DND-41 (cell line): ENCODE measurements at places on chromosomes 11 and 22.

- no peak for DNase-seq
Observed at GRCh38 chr11:86735451-86736290, 63.3 kb upstream of the ME3 start.

DNA sequence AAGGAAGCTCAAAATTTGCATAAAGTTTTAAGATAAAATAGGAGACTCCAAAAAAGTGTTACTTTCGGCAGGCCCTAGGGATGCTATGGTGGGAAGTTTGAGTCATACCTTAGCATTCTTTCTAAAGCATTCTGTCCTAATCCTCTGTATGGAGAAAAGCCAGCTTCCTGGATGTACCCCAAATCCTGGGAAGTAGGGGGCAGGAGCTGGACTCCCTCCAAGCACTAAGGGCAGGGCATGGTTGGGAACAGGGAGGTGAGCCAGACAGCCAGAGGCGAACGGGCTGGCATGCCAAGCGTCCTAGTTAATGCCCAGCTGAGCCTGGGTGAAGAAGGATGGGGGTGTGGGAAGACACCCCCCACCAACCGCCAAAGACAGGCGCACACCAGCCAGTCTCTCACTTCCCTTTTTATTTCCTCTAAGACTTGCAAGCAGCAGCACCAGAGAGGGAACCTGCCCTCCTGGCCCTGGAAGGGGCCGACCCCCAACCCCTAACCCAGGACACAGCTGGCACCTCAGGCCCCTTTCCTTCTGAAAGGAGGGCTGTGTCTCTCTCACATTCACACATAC, 23.9 kb downstream of the RTN4RL2 start:
- no peak for DNase-seq

DNA sequence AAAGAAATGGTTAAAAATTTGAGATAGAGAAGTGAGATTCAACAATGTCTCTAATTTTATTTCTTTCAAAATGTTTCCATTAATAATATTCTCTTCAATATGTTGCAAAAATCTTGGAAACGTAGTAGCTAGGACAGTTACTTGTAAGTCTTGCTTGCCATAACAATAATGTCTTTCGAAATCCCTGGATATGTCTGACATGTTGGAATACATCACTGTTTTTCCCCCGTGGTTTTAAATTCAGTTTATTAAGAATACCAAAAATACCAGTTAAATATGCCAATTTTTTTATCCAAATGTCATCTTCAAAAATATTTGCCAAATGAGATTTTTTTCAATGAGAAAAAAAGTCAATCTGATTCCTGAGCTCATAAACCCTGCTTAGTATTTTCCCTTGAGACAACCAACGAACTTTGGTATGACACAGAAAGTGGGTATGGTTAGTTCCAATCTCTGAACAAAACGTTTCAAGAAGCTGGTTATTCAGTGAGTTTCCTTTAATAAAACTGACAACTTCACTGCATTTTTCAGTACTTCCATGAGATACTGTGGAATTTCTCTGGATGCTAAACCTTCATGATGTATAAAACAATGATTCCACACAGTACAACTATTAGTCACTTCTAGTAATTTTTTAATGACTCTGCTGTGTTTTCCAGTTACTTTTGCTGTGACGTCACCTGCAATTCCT, 36.7 kb upstream of the AMPD3 start:
- DNase-seq = no peak

GRCh38 chr11:3903207-3903896, 47.9 kb downstream of the STIM1 start:
- DNase-seq = no peak

DNA sequence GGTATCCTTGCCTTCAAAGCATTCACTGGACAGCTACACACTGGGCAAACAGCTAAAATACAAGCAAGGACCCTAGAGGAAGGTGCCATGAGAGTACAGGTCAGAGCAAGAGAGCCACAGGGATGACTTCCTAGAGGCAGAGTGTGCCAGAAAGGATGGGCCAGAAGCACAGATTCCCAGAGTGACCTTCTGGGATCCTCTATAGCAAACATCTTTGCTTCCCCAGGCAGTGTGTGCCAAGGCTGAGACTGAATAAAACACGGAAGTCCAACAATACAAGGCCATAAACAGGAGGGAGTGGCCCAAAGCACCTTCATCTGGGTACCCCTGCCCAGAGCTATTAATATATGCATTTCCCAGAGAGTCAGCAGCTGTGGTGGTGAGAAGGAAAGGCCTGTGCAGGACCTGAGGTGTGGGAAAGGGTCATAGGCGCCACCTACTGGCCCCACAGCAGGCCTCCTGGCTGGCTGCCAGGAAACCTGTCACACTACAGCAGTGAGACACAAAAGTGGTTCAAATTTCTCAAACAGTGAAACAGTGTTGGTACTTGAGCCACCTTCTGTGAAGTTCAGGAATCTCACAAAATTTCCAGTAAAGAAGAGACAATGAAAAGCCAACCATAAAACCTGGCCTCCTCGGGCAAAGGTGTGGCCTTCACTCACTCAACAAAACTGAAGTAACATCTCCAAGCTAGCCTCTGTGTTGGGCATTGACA, 20.3 kb downstream of the CLPB start:
- DNase-seq = peak; percentile 78

DNA sequence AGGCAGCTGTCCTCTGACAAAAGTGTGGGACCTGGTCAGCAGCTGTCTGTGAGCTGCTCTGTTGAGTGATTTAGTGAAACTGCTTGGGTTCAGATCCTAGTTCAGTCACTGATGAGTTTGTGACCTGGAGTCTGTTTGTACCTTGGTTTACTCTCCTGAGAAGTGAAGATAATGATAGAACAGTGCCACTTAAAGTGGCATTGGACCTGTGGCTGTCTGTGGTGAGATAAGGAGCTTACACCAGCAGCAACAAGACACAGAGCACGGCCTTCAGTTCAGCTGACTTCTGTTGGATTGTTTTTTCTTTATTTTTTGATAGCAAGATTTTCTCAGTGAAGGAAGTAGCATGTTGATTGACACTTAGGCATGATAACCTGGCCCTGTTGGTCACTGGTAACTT, 46.2 kb upstream of the CTTN start:
- no peak for DNase-seq

- DNase-seq = no peak
Observed at GRCh38 chr11:119671561-119672015, 57.4 kb downstream of the NECTIN1 start.

DNA sequence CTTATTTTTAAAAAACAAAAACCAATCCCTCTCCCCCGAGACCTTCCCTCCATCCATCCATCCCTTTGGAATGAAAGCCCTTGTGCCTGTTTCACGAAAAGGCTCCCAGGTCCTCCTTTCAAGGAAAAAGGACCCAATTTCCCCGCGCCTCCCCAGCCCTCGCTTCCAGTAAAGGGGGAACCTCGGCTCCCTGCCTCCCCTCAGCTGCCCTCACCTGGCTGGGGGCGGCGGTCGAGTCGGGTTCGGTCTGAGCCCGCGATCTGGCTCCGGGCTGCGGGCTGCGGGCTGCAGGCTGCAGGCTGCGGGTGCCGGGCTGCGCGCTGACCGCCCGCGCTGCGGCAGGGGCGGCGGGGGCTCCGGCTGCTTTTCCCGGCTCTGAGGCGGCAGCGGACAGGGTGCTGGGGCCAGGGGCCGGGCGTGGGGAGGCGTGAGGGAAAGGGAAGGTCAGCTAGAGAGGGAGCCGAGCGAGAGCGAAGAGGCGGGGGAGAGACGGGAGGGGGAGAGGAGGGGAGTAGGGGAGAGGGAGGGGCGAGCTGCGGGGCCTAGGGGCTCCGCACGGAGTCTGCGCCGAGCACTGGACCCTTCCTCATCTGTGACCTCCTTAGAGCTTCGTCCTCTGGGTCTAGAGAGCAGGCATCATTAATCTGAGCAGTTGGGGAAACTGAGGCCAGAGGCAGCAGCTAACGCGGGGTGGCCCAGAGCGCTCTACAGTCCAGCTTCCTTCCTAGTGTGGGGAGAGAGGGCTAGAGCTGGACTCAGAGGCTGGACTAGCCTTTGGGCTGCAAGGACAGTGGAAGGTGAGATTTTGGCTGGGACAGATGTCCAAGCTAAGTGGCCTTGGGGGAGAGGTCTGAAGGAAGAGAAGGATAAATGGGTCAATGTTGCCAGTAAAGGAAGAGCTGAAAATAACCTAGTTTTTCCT, at the start of gene C1QTNF4:
C1QTNF4 (minus strand) TSS at position 478 of the 922 bp plus-strand sequence. CDS start 3,601 bp downstream, outside the sequence.
- DNase-seq = no peak

- no peak for DNase-seq
Observed at GRCh38 chr11:123145661-123146060, 49.4 kb downstream of the CLMP start.

GRCh38 chr22:43745783-43746356, 66.2 kb downstream of the EFCAB6 start:
- DNase-seq = no peak

GRCh38 chr22:40157330-40157945, 20.3 kb upstream of the TNRC6B start:
- DNase-seq = no peak

DNA sequence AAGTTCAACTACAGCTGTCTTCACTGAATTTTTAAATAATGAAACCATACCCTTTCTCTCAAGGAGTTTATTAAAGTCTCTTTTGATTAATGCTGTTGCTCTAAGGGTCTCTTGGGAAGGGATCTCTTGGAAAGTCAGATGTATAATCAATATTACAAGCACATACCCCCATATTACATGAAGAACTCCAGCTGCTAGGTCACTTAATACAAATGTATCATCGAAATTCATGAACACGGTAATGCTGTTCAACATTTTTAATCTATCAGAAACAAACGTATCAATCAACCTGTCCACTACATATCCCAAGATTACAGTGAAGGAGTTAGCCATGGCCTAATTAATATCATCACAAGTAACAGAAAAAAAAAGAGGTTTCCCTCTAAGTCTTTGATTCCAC, 383.2 kb upstream of the ARHGAP42 start:
- no peak for DNase-seq

GRCh38 chr22:28882878-28883656, at the start of gene ZNRF3:
ZNRF3 (plus strand) TSS chr22:28883572; CDS start chr22:28883767, 195 bp downstream.
- peak; percentile 90 for DNase-seq

- peak; percentile 63 for DNase-seq
Observed at GRCh38 chr11:8870411-8871170, 40.4 kb upstream of the AKIP1 start.

- DNase-seq = peak; percentile 76
Observed at GRCh38 chr22:38824585-38824984, 19.2 kb downstream of the NPTXR start.

DNA sequence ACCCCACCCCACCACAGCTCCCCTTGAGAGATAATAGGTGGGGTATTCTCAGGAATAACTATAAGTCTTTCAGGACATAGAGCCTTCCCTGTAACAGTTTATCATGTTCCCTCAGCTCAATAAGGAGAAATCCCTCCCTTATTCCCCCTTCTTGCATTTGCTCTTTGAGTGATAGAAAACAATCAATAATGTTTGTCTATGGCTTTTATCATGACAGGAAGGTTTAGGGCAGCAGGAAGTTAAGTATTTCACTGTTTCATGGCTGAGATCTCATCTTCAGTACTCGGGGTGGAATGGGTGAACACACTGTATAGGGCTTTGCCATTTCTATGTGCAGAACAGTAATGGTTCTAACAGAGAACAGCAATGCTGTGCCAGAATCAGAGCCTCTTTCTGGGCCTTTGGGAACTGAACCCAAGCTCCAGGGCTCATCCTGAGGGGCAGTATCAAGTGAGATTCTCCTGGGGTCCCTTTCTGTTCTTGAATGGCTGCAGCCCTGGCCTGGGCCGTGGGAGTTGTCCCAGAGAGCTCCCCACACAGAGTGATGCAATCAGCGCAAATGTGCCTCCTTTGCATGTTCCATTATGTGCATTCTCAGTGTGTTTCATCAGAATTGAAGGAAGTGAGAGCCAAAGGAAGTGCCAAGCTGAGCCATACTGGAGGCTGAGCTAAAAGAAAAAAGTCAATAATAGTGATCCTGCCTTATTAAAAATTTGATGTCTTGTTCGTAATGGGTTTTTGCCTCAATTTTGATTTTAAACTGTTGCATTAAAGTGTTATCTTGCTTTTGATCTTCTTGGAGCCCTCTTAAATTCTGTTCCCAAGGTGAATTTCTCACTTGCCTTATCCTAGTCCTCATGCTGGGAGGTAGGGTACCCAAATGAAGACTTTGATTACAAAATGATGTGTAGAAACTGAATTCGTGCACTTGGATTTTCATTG, 2.9 kb upstream of the CYP2R1 start:
- peak; percentile 24 for DNase-seq

GRCh38 chr22:42680648-42681047, 31.5 kb upstream of the CYB5R3 start:
- DNase-seq = no peak

- peak; percentile 28 for DNase-seq
Observed at GRCh38 chr11:127071606-127072005, 71.0 kb upstream of the KIRREL3 start.

- no peak for DNase-seq
Observed at GRCh38 chr11:115996808-115997188, 492.6 kb upstream of the CADM1 start.

- no peak for DNase-seq
Observed at GRCh38 chr11:43951231-43951630, 8.8 kb downstream of the C11orf96 start.

DNA sequence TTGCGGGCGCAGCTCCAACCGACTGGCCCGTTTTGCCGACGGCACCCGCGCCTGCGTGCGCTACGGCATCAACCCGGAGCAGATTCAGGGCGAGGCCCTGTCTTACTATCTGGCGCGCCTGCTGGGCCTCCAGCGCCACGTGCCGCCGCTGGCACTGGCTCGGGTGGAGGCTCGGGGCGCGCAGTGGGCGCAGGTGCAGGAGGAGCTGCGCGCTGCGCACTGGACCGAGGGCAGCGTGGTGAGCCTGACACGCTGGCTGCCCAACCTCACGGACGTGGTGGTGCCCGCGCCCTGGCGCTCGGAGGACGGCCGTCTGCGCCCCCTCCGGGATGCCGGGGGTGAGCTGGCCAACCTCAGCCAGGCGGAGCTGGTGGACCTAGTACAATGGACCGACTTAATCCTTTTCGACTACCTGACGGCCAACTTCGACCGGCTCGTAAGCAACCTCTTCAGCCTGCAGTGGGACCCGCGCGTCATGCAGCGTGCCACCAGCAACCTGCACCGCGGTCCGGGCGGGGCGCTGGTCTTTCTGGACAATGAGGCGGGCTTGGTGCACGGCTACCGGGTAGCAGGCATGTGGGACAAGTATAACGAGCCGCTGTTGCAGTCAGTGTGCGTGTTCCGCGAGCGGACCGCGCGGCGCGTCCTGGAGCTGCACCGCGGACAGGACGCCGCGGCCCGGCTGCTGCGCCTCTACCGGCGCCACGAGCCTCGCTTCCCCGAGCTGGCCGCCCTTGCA, 1.0 kb downstream of the FJX1 start:
- no peak for DNase-seq

GRCh38 chr11:36193290-36193619, 96.0 kb downstream of the COMMD9 start:
- DNase-seq = no peak

GRCh38 chr11:19595499-19595839, 117.2 kb upstream of the NAV2 start:
- DNase-seq = no peak
